ENCODE measurements at places on chromosomes 12 and 14. TPM values are rescaled to one million over a fixed set of nuclear protein-coding genes. Genes with fewer than 3 reads are reported as not detected.

ACTR6 gene
- 34.5 TPM for polyA plus RNA-seq

- DNase-seq = no peak
Measured at GRCh38 chr14:106605548-106606448, 1079.4 kb downstream of the TMEM121 start.

- DNase-seq = peak; percentile 85
Measured at GRCh38 chr14:44778604-44779003, 183.1 kb downstream of the KLHL28 start.

- no peak for DNase-seq
Measured at GRCh38 chr12:15601210-15601800, 187.9 kb downstream of the EPS8 start.

- no peak for DNase-seq
Measured at GRCh38 chr12:68844788-68845695, 37.1 kb downstream of the MDM2 start.

- DNase-seq = no peak
Measured at GRCh38 chr12:123058980-123059379, 78.5 kb downstream of the ARL6IP4 start.

CHGA gene
- polyA plus RNA-seq = 0.19 TPM

- DNase-seq = no peak
Measured at GRCh38 chr14:99143793-99144192, 128.2 kb downstream of the BCL11B start.

FLVCR2 gene
- 6.3 TPM for polyA plus RNA-seq

- no peak for DNase-seq
Measured at GRCh38 chr14:49056021-49056420, 530.2 kb downstream of the RPS29 start.

BEGAIN gene
- 3.0 TPM for polyA plus RNA-seq

GRCh38 chr14:51607711-51608110, 44.0 kb upstream of the FRMD6 start:
- no peak for DNase-seq

PTPRO gene
- polyA plus RNA-seq = 182 TPM

- DNase-seq = no peak
Measured at GRCh38 chr14:91279354-91279753, 34.9 kb upstream of the GPR68 start.

ZNF26 gene
- polyA plus RNA-seq = 11.2 TPM

DNA sequence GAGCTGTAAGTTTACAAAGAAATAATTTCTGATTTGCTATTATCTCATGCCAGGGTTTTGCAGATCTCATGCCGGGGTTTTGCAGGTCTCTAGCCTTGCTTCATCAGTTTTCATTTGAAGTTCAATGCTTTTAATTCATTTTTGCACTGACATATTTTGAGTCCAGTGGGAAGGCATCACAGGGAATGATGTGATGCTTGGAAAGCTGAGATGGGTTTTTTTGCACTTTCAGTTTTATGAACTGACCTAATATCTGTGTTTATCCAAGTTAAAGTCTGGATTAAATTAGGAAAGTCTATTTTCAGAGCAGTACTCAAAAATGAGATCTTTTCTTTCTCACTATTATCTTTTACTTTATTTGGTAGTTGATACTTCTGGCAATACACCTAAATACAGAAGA, 23.6 kb upstream of the REP15 start:
- DNase-seq = no peak

DNA sequence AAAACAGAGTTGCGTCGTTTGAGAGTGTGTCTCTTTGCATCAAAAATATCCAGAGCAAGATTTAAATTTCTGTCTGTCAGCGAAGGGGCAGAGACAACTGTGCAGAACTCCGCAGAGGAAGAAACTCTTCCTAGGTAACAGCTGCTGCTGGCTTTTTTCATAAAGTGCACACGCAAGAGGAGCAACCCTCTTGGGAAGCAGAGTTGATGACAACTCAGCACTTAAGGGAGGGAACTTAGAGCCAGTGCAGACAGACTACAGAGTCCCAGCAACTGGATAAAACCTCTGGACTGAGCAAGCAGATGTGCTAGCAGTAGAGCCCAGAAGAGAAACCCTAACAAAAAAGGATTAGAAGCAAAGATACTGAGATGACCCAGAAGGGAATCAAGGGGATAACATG, 337.1 kb downstream of the PCNX1 start:
- no peak for DNase-seq

SDSL gene
- polyA plus RNA-seq = 18.2 TPM

- no peak for DNase-seq
Measured at GRCh38 chr12:16189849-16190248, 87.6 kb downstream of the SLC15A5 start.

- no peak for DNase-seq
Measured at GRCh38 chr12:58106195-58106594, 164.8 kb downstream of the ATP23 start.

GLS2 gene
- 2.3 TPM for polyA plus RNA-seq

- no peak for DNase-seq
Measured at GRCh38 chr14:60356906-60357550, 108.0 kb downstream of the PPM1A start.

- no peak for DNase-seq
Measured at GRCh38 chr14:102544046-102544746, 34.6 kb upstream of the ANKRD9 start.
